Pancreas (tissue), 10 donors: ENCODE measurements at places on chromosomes 1 and 21. TPM values are rescaled to one million over a fixed set of nuclear protein-coding genes. Genes with fewer than 3 reads are reported as not detected.
A peak's percentile ranks its signal among the peaks of the same experiment; 100 is the strongest.

GRCh38 chr1:50368179-50369007, 54.9 kb downstream of the DMRTA2 start:
- peak; percentile 48 for DNase-seq

The DPT gene
- 13.4 TPM for polyA plus RNA-seq

- DNase-seq = no peak
Observed at GRCh38 chr21:35350965-35351364, 301.9 kb upstream of the RUNX1 start.

DNA sequence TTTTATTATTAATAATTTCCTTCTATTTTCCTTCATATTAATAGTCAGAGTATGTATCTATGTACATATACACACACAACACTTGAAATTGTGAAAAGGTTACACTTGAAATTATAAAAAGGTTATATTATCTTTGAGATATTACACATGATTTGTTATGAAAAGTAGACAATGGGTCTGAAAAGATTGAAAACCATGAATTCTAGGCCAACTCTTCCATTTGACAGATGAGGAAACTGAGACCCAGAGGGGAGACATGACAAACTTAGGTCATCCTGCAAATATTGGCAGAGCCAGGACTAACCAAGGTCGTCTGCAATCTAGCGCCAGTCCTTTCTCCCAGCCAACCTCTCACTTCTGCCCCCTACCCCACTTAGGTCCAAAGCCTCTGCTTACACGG, 33.2 kb downstream of the TRIM62 start:
- no peak for DNase-seq

The CCDC27 gene
- polyA plus RNA-seq = not detected

GRCh38 chr1:75600781-75601180, 10.1 kb downstream of the SLC44A5 start:
- no peak for DNase-seq

The CDKN2C gene
- 7.4 TPM for polyA plus RNA-seq

GRCh38 chr1:200972985-200973742, 50.4 kb downstream of the KIF21B start:
- DNase-seq = peak; percentile 65

DNA sequence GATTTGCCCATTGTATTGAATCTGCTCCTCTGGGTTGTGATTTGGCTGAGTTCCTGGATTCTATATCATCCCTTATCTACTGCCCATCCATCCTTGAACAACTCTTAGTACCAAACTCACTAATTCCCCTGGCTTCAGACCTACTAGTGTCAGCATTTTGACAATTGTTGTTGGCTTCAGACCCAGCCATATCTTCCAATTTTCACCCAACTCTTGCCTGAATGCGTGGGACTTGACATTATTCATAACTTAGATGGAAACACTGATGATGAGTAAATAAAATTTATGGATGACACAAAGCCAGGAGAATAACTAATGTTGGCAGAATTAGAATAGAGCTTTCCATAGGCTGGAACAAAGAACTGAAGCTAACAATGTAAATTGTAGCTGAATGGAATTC, 27.3 kb upstream of the EDEM3 start:
- no peak for DNase-seq

DNA sequence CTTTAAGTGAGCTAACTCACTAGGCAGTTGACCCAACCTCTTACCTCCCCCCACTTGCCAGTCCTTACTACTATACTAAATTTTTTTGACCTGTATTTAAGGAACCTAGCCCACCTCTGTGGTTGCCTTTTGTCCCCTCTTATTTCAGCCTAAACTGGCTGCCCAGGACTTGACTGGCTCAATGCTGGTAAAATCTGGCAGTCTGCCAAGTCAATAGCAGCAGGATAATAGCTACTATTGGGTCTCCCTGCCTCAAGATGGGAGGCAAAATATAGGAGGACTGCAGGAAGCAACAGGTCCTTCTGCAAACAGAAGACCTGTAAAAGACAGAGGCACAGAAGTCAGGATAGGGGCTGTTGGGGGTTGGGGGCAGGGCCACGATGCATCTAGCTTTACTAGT, 144.2 kb upstream of the POGK start:
- no peak for DNase-seq

The CDK18 gene
- polyA plus RNA-seq = 35.4 TPM

GRCh38 chr1:47803815-47804501, 193.2 kb downstream of the TRABD2B start:
- no peak for DNase-seq

DNA sequence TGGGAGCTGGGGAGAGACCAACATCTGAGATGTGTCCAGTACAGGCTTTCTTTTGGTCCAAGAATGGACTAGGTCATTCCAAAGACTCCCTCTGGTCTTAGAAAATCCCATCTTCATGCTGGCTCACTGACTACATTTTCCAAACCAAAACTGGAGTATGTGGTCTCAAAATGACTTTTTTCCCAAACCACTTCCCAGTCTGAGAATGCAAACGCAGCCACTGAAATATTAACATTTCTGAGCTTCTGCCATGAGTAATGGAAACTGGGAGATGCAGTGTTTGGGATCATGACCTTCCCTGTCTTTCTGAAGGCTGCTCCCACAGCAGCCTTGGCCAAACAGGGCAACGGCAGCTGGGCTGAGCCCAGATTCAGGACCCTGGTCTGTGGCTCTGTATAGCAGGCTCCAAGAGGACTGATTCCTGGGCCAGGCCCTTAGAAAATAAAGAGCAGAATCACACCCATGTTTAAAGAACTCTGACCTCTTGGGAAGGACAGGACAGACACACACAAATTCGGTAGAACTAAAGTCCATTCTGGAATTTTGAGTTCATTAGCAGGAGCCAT, 62.1 kb upstream of the CNTN2 start:
- DNase-seq = no peak

DNA sequence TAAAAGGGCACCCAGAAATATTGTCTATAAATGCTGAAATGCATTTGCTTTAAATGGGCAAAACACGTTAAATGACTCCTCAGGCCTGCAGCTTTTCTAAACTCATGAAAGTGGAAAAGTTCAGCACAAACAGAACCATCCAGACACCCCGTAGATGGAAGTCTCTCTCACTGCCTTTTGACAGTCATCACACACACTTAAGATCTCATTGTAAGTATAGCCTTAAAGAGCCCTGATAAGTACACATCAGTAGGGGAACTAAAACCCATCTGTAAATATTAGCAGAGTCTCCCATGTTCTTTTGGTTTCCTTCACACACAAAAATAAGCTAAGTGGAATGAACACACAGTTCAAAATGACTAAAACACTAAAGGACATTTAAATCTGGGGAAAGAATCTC, 166.7 kb downstream of the LTN1 start:
- DNase-seq = no peak

- no peak for DNase-seq
Observed at GRCh38 chr1:73659136-73659535, 538.8 kb downstream of the LRRIQ3 start.

DNA sequence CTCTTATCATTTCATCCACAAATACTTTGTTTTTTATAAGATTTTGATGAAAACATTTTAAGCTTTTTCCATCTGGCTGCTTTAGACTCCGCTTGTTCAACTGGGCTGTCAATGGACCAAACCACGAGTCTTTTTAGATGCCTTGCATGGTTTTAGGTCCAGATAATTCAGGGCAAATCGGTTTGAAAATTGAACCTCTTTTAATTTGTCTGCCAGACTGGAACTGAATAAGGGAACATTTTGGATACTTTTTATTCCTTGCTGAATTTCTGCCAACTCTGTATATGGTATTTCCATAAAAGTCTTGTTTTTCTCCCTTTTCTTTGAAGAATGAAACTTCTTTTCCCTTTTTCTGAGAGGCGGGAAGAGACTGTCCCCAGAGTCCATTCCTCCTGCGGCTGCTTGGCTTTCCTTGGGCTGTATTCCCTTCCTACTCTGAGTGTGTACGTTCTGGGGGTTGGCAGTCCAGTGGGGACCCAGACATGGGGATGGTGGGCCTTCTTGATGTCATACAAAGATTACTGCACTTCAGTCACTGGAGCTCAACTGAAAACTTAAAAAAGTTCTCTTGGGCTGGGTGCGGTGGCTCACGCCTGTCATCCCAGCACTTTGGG, 46.5 kb upstream of the CNN3 start:
- DNase-seq = no peak

GRCh38 chr1:45329445-45329844, 2.8 kb downstream of the HPDL start:
- DNase-seq = no peak

DNA sequence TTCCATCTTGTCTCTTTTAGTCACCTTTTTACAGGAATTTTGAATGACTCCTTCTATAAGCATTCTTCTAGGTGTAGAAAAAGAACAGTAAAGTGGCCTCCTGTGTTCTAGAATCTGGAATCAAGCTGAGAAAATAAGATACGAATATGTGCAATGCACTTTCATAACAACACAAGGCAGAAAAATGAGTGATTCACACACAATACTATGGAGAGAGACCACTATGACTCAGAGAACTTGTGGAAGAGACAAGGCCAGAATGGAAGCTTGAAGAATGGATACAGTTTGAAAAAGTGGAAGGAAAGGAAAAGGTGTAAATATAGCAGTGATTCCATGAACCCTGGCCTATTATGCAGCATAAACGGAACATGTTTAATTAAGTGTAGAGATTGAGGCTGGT, 57.1 kb upstream of the SAMSN1 start:
- DNase-seq = no peak

The C1QA gene
- polyA plus RNA-seq = 19.5 TPM
